GM04504 (cell line): ENCODE measurements at places on chromosomes 16 and 17.

- DNase-seq = no peak
These were observed 4.3 kb downstream of the ACSM3 start for GRCh38 chr16:20768121-20768520.

GRCh38 chr16:23244122-23244521 lies 58.0 kb upstream of the SCNN1B start:
- DNase-seq = no peak

GRCh38 chr16:13306161-13306995 lies 405.0 kb downstream of the SHISA9 start:
- no peak for DNase-seq

DNA sequence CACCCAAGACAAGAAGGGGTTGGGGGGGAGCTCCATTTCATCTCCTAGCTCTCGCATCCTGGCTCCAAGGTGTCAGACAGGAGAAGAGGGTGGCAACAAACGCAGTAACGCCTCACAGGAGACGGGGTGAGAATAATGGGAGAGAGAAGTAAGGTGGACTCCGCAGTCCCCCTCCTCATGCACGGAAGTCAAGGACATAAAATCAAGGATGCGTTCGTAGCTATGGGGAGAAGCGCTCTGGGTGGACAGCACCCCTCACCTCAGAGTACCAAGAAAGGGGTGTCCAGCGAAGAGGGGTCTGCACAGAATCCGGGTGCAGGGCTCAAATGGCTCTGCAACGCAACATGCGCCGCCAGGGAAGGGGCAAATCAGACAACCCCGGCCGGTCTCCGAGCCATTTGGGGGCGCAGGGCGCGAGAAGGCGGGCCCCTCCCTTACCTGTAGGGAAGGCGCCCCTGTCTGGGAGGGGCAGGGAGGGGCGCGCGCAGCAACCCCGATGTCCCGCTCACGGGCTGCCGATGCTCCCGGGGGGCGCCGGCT lies 555 bp downstream of the HDAC5 start:
- no peak for DNase-seq

GRCh38 chr17:28759256-28759865 lies 15.6 kb downstream of the TRAF4 start:
- no peak for DNase-seq

GRCh38 chr16:85234310-85235204 lies 122.3 kb upstream of the CIBAR2 start:
- DNase-seq = no peak

- no peak for DNase-seq
These were observed 4.2 kb upstream of the VASN start for GRCh38 chr16:4367393-4367856.

GRCh38 chr16:88778271-88778525 lies 6.8 kb downstream of the PIEZO1 start:
- DNase-seq = no peak

- DNase-seq = no peak
These were observed 982 bp upstream of the NEURL4 start for GRCh38 chr17:7329997-7330637.

GRCh38 chr17:70120425-70120824 lies 45.4 kb downstream of the KCNJ16 start:
- no peak for DNase-seq

- no peak for DNase-seq
These were observed 6.7 kb downstream of the TMC6 start for GRCh38 chr17:78121801-78122215.

- no peak for DNase-seq
These were observed at the start of gene UTS2R for GRCh38 chr17:82371333-82372248. Gene UTS2R (plus strand): TSS chr17:82371765. CDS start chr17:82374325, 2,560 bp downstream.

DNA sequence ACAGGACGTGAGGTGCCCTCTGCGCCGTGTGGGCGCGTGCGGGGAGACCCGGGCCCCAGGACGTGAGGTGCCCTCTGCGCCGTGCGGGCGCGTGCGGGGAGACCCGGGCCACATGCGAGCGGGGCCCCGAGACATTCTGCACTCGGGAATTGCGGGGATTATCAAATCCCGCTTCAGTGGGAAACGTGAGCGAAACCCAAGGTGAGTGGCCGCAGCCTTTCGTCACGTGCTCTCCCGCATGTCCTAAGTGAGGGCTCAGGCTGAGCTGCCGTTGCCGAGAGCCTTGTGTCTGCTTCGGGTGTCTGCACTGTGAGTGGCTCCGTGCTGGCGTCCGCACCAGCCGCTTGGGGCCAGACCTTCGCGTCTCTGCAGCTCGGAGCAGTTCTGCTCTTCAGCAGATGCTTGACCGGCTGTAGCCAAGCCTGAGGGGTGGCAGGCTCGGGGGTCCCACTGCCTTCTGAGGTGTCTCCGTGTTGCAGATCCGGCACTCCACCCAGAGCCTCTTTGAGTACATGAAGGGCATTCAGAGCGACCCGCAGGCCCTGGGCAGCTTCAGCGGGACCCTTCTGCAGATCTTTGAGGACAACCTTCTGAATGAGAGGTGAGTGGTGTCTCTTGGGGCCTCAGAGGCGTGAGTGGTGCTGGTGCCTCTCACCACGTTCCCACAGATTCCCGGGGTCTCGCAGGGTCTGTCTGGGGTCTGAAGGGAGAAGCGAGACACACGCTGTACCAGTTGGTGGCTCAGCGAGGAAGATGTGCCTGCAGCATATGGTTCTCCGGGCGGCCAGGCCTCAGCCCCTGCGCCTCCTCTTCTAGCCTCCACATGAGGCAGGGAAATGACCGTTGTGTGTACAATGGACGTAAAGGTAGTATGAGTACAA lies 90.5 kb upstream of the ZNF750 start:
- no peak for DNase-seq

DNA sequence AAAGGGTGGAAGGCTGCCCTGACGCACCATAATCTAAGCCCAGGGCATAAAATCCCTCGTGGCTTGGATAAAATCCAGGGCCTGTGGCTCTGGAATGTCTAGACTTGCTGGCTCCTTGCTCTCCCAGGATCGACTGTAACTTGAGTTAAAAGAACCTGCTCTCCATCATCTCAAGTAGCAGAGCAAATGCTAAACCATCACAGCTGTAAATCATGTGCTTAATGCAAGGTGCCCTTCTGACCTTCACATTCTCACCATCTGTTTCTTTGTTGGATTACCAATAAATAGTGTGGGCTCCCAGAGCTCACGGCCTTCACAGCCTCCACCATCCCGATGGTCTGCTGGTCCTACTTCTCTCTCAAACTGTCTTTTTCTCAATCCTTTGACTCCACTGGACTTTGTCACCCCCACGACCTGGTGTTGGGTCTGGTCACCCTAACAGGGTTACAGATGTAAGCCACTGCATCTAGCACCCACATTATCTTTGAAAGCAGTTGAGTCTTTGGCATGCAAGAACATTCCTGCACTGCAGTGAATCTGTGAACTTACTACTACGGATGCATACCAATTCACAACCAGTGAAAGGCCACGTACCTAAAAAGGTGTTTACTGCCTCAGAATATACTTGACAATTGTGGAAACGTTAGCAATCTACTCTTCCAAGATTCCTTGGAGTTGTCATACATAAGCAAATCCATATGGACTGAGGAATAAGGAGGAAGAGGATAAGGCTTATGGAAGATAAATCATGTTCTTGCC lies 15.3 kb downstream of the RSL1D1 start:
- DNase-seq = peak; percentile 26

- DNase-seq = no peak
These were observed 441.1 kb upstream of the MON1B start for GRCh38 chr16:76749780-76750375.
